T-helper 2 cell treated with Interferon-gamma antibody and Interleukin-4, amounts not matched to agents 5 μg/mL and 100 μg/mL, for 36 hours (primary cell): ENCODE measurements at places on chromosomes 4 and X.

GRCh38 chr4:152304220-152304619 lies 231.7 kb downstream of the FBXW7 start:
- no peak for DNase-seq
- no peaks in the 10 kb centered on the region for H3K36me3 ChIP-seq
- H3K4me1 ChIP-seq = no peaks in the 10 kb centered on the region

- DNase-seq = no peak
- no peak overlapping the region for H3K27ac ChIP-seq
- no peak overlapping the region for H3K4me3 ChIP-seq
Measured at GRCh38 chr4:120694973-120695372, 227.6 kb downstream of the PRDM5 start.

- no peak for DNase-seq
- peaks cover 3% of the 10 kb centered on the region for H3K4me1 ChIP-seq
- H3K4me3 ChIP-seq = no peak overlapping the region
- H3K27ac ChIP-seq = no peak overlapping the region
- H3K36me3 ChIP-seq = no peaks in the 10 kb centered on the region
Measured at GRCh38 chr4:184959786-184960185, 58.5 kb upstream of the HELT start.

GRCh38 chr4:29581457-29581856 lies 1138.7 kb upstream of the PCDH7 start:
- H3K4me3 ChIP-seq = no peak overlapping the region
- no peak overlapping the region for H3K27ac ChIP-seq
- DNase-seq = no peak
- H3K27me3 ChIP-seq = no peaks in the 10 kb centered on the region

- H3K4me1 ChIP-seq = no peaks in the 10 kb centered on the region
- H3K4me3 ChIP-seq = no peak overlapping the region
- H3K27me3 ChIP-seq = no peaks in the 10 kb centered on the region
Measured at GRCh38 chr4:157727163-157727562, 445.7 kb downstream of the GASK1B start.

- H3K36me3 ChIP-seq = no peaks in the 10 kb centered on the region
- peaks cover 21% of the 10 kb centered on the region for H3K27me3 ChIP-seq
- H3K4me3 ChIP-seq = no peak overlapping the region
- no peak overlapping the region for H3K27ac ChIP-seq
Measured at GRCh38 chr4:7199771-7200441, 7.6 kb downstream of the SORCS2 start.

GRCh38 chr4:48774760-48775710 lies 5.0 kb downstream of the FRYL start:
- H3K27me3 ChIP-seq = no peaks in the 10 kb centered on the region
- H3K4me1 ChIP-seq = peaks cover 54% of the 10 kb centered on the region
- H3K27ac ChIP-seq = no peak overlapping the region
- DNase-seq = no peak
- H3K36me3 ChIP-seq = peaks cover 17% of the 10 kb centered on the region

DNA sequence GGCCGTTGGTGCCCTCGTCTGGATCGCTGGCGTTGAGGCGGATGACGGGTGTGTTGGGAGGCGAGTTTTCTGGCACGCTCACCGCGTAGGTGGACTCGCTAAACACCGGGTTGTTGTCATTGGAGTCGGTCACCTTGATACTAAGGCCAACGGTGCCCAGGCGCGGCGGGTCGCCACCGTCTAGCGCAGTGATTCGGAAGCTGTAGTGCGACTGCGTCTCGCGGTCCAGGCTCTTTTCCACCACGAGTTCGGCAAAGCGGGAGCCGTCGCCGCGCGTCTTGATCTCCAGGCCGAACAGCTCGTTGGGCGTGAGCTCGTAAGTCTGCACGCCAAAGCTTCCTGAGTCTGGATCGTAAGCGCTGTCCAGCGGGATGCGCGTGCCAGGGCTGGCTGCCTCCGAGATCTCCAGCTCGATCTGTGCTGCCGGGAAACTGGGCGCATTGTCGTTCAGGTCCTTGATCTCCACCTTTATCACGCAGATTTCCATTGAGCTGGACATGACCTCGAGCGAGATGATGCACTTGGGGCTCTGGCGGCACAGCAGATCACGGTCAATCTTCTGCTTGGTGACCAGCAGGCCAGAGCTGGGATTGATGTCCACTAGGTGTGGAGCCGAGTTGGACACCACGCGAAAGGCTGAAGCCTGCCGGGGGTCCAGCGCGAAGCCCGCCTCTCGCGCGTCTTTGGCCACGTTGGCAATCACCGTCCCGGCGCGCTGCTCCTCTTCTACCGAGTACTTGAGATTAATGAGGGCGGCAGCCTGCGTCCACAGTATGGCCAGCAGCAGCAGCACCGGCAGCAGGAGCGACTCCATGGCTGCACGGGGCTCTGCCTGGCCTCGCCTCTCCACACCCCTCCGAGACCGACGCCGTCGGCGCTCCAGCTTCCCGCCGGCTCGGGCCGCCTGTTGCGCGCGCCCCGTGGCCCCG lies 2.0 kb downstream of the PCDH19 start:
- no peak overlapping the region for H3K4me3 ChIP-seq
- no peak for DNase-seq
- no peak overlapping the region for H3K27ac ChIP-seq
- peaks cover 2% of the 10 kb centered on the region for H3K4me1 ChIP-seq
